Sigmoid colon (tissue), 7 donors: ENCODE measurements at places on chromosomes 7 and 10. TPM values are rescaled to one million over a fixed set of nuclear protein-coding genes. Genes with fewer than 3 reads are reported as not detected.
A peak's percentile ranks its signal among the peaks of the same experiment; 100 is the strongest.

GRCh38 chr7:100407285-100408180 lies 21.0 kb downstream of the ZCWPW1 start:
- no peaks in the 10 kb centered on the region for H3K27me3 ChIP-seq
- no peak for DNase-seq
- H3K27ac ChIP-seq = no peak overlapping the region
- no peaks in the 10 kb centered on the region for H3K4me1 ChIP-seq
- no peak overlapping the region for H3K4me3 ChIP-seq

DNA sequence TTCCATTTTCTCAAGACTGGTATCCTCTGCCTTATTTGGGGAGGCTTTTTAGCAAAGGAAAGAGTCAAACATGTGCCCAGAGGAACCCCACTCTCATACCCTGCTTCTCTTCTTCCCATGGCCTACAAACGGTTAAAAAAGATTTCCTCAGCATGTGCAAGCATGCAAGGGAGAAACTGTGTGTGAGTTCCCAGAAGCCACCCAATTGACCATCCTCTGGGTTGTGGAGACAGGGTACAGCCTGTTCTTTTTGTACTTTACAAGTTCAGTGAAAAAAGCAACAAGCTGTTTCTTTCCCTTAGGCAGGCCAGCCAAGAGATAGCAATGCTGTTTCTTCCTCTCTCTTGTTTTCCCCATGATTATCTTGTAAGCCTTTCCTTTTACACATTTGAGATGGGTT lies 68.8 kb upstream of the MTPN start:
- H3K27me3 ChIP-seq = no peaks in the 10 kb centered on the region
- H3K4me1 ChIP-seq = peaks cover 14% of the 10 kb centered on the region
- H3K36me3 ChIP-seq = no peaks in the 10 kb centered on the region
- peak; percentile 64 for DNase-seq
- no peak overlapping the region for H3K4me3 ChIP-seq

DNA sequence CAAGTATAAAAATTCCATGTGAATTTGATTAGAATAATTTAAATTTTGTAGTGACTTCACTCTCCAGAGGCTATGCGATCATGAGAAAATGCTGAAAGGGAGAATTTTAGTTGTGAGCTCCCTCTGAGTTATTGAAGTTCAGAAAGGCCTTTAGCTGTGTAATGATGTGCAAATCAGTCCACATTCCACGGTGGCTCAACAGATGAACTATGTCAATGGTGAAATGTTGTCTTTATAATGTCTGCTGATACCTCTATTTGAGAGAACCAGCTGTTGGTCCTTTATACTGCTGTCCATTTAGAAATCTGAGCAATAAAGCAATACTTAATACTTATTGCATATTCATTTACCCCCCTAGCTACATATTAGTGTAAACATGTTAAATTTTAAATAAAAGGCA lies 7.1 kb upstream of the ITGB8 start:
- peaks cover 6% of the 10 kb centered on the region for H3K4me1 ChIP-seq
- no peak for DNase-seq
- no peak overlapping the region for H3K27ac ChIP-seq
- H3K4me3 ChIP-seq = no peak overlapping the region

DNA sequence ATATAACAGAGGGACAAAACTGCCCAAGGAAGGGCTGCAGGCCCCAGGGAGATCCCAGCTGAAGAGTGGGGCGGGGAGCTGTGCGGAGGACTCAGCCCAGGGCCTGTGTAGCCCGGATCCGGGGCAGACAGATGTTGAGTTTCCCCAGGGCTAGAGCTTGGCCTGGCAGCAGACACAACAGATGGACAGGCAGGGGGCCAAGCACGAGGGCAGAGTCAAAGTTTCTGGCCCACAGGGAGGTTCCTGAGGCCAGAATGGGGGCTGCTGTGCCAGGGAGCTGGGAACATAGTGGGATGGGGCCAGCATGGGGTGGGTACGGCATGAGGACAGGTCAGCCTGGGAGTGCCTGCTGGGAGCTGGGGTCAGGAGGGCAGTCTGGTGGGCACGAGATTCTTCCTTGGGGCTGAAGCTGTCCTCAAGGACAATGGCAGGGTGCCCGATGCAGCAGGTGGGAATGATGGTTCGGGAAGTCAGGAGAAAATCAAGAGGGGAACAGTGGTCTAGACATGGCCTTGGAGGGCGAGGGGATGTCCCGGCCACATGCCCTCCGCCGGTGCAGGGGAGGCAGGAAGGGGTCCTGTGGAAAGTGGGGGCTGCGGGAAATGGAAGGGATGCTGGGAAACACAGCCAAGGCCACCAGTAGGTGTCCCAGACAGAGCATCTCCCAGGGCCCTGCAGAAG lies 519.1 kb upstream of the FOXK1 start:
- H3K27me3 ChIP-seq = no peaks in the 10 kb centered on the region
- H3K27ac ChIP-seq = no peak overlapping the region
- H3K36me3 ChIP-seq = no peaks in the 10 kb centered on the region
- no peaks in the 10 kb centered on the region for H3K4me1 ChIP-seq
- H3K4me3 ChIP-seq = no peak overlapping the region
- DNase-seq = no peak

GRCh38 chr10:102313221-102313896 lies 68.0 kb downstream of the GBF1 start:
- no peaks in the 10 kb centered on the region for H3K36me3 ChIP-seq
- peak overlapping the region; percentile 42 for H3K27ac ChIP-seq
- H3K27me3 ChIP-seq = no peaks in the 10 kb centered on the region
- H3K4me1 ChIP-seq = peaks cover 47% of the 10 kb centered on the region

DNA sequence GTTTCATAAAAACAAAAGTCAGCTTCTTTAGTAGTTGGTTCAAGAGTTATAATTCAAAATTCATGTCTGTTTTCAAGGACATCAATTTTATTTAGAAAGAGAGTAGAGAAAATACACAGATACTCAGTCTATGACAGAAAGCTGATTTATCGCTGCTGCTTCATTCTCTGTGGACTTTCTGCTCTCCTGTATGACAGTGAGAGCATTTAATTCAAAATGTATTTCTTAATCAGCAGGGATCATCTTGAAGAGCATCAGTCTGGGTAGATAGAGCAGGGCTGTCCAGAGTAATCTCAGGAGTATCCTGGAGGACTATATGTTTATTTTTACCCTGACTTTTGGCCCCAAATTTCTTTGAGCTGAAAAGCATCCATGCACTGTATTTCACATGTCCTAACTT lies 1676.7 kb downstream of the REEP3 start:
- H3K27ac ChIP-seq = no peak overlapping the region
- H3K27me3 ChIP-seq = no peaks in the 10 kb centered on the region
- no peaks in the 10 kb centered on the region for H3K36me3 ChIP-seq
- no peak for DNase-seq
- H3K4me1 ChIP-seq = peaks cover 6% of the 10 kb centered on the region

- no peaks in the 10 kb centered on the region for H3K36me3 ChIP-seq
- H3K27me3 ChIP-seq = no peaks in the 10 kb centered on the region
- peaks cover 36% of the 10 kb centered on the region for H3K4me1 ChIP-seq
- DNase-seq = no peak
- no peak overlapping the region for H3K4me3 ChIP-seq
- no peak overlapping the region for H3K27ac ChIP-seq
These were observed 4.0 kb downstream of the BRAF start for GRCh38 chr7:140920745-140921144.

- DNase-seq = no peak
- H3K4me1 ChIP-seq = no peaks in the 10 kb centered on the region
- H3K27me3 ChIP-seq = no peaks in the 10 kb centered on the region
- no peak overlapping the region for H3K27ac ChIP-seq
- H3K36me3 ChIP-seq = no peaks in the 10 kb centered on the region
These were observed 9.2 kb upstream of the ODAD2 start for GRCh38 chr10:28008054-28008453.

DNA sequence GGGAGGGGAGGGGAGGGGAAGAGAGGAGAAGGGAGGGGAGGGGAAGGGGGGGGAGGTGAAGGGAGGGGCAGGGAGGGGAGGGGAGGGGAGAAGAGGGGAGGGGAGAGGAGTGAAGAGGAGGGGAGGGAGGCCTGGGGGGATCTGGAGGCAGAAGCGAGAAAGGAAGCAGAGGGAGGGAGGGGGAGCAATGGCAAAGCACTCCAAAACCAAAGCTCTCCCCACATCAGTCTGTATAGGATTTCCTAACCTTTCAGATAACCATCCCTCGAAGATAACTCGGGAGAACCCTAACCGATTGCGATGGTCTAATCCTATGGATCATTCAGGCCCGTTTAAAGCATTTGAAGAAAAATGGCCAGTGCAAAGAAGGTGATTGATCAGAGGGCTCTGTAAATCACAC lies 19.0 kb downstream of the EBF3 start:
- H3K4me3 ChIP-seq = no peak overlapping the region
- H3K4me1 ChIP-seq = no peaks in the 10 kb centered on the region
- H3K27me3 ChIP-seq = peaks cover 6% of the 10 kb centered on the region
- DNase-seq = peak; percentile 14

DNA sequence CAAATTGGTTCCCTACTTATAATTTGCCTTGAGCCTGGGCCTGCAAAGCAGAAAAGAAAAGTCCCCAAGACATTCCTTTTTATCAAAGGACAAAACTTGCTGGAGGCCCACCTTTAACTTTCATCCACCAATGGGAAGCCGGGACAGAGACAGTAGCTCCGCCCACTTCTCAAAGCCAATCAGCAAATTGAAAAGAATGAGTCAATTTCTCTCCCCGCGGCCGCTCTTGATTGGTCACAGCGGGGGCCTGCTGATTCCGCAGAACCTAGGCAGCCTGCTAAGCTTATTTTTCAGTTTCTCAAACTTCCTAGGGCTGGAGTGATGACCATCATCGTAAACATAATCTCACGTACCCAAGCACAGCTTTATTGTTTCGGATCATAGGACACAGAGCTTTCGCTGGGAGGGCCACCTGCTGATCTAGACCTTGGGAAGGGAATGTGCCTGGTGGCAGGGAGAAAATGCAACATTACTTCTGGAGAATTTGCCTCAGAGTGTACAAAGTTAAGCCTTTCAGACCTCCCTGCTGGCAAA lies at the start of gene SLC13A4:
TSS of gene SLC13A4 (minus strand) at position 51 of the 534 bp plus-strand sequence. CDS start 690 bp downstream, outside the sequence.
- DNase-seq = no peak
- H3K4me3 ChIP-seq = no peak within 1 kb of the TSS
- no peaks in the 10 kb centered on the region for H3K36me3 ChIP-seq
- no peak within 1 kb of the TSS for H3K27ac ChIP-seq

GRCh38 chr10:88120599-88121333 lies 257.3 kb downstream of the PTEN start:
- no peak for DNase-seq
- no peaks in the 10 kb centered on the region for H3K4me1 ChIP-seq
- H3K27me3 ChIP-seq = no peaks in the 10 kb centered on the region
- no peaks in the 10 kb centered on the region for H3K36me3 ChIP-seq
- H3K4me3 ChIP-seq = no peak overlapping the region

The GATAD1 gene
- 46.4 TPM for total RNA-seq

The SNCG gene
- 55.0 TPM for total RNA-seq

The BAMBI gene
- total RNA-seq = 5.3 TPM

The MYH16 gene
- total RNA-seq = not detected

The CALML3 gene
- not detected for total RNA-seq

The PAX4 gene
- not detected for total RNA-seq

The MNX1 gene
- not detected for total RNA-seq

The NUTM2E gene
- not detected for total RNA-seq
